ENCODE measurements at places on chromosomes 12 and 14.

DNA sequence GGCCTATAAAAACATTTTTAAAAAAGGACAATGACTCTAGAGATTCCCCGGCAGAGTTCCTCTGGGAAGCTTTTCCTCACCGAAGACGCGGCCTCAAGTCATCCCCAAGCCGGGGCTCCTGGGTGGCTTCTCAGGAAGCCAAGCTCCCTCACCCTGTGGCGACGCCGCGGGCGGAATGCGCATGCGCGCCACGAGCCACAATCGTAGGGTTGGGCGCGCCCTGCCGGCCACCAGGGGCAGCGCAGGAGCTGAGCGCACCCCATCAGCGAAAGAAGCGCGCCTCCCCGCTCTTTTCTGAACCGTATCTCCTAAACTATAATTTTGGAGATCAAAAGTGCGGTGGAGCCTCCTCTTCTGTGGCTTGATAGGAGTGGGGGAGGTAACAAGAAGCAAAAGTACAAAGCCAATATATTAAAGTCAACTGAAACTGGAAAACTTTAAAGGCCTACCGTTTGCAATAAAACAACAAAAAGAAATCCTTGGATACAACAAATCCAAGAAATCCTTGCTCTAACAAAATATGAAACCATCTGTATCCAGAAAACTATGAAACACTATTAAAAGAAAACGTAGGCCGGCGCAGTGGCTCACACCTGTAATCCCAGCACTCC, 17.4 kb upstream of the CHFR start:
- no peaks in the 10 kb centered on the region for H3K36me3 ChIP-seq
- DNase-seq = peak; percentile 48
- no peaks in the 10 kb centered on the region for H3K4me1 ChIP-seq

DNA sequence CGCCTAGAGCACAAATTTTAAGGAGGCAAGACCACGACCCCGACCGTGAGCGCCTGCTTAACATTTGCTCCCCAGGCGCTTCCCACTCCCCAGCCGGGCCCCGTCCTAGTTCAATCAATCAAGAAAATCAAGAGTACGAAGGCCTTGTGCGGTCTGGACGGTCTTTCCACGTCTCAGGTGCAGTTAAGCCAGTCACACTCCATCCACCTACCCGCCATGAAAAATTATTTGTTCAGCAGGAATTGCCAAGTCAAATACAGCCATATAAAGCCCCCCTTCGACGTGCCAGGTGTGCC, 603 bp upstream of the LRR1 start:
- H3K4me3 ChIP-seq = peak overlapping the region; percentile 97
- H3K27ac ChIP-seq = peak overlapping the region; percentile 100
- H3K4me1 ChIP-seq = peaks cover 17% of the 10 kb centered on the region
- no peak for DNase-seq
- H3K27me3 ChIP-seq = no peaks in the 10 kb centered on the region
- H3K36me3 ChIP-seq = no peaks in the 10 kb centered on the region

DNA sequence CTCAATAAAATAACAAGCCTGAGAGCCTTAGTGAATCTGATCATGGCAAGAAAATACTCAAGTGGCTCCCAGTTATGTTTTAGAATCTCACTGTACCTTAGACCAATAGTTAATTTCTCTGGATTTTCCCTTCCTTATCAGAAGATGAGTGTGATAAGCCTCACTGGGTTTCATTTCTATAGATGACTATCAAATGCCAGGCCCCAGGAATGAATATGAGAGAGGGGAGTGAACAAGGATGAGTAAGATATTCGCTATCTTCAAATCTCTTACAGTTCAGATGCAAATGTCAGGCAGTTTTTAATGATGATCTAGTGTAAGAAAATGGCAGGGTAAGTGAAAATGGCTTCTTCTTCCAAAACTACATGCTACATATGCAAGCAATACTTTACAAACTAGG, 26.1 kb upstream of the OR10P1 start:
- H3K27ac ChIP-seq = peak overlapping the region; percentile 35
- H3K4me3 ChIP-seq = no peak overlapping the region
- no peaks in the 10 kb centered on the region for H3K27me3 ChIP-seq

DNA sequence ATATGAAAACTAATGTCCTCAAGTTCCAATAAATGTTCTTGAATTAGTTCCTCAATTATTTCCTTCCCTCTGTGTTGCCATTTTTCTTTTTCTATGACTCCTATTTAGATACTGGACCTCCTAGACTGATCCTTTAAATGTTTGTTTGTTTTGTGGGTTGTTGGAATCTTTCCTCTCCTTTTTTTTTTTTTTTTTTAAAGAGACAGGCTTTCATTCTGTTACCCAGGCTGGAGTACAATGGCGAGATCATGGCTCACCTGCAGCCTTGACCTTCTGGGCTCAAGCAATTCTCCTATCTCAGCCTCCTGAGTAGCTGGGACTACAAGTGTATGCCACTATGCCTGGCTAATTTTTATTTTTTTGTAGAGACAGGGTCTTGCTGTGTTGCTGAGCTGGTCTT, 9.6 kb downstream of the PRKAG1 start:
- no peaks in the 10 kb centered on the region for H3K27me3 ChIP-seq
- H3K4me1 ChIP-seq = no peaks in the 10 kb centered on the region
- H3K4me3 ChIP-seq = no peak overlapping the region
- no peak for DNase-seq

DNA sequence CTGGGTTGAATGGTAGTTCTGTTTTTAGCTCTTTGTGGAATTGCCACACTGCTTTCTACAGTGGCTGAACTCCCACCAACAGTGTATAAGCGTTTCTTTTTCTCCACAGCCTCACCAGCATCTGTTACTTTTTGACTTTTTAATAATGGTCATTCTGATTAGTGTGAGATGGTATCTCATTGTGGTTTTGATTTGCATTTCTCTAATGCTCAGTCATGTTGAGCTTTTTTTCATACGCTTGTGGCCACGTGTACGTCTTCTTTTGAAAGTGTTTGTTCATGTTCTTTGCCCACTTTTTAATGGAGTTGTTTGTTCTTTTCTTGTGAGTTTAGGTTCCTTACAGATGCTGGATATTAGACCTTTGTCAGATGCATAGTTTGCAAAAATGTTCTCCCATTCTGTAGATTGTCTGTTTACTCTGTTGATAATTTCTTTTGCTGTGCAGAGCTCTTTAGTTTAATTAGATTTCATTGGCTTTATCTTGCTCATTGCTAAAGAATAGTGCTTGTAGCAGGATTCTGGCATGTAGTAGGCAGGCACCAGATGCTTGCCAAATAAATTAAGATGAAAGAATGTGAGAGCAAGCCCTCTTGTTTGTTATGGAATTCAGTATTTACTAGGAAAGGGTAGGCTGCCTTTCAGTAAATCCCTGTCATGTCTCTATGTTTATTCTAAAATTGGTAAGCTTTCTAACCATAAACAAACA, 86.8 kb downstream of the PDE3A start:
- H3K36me3 ChIP-seq = no peaks in the 10 kb centered on the region
- H3K4me3 ChIP-seq = no peak overlapping the region
- DNase-seq = no peak
- no peaks in the 10 kb centered on the region for H3K27me3 ChIP-seq
- H3K27ac ChIP-seq = no peak overlapping the region
- peaks cover 11% of the 10 kb centered on the region for H3K4me1 ChIP-seq

- no peak for DNase-seq
- no peaks in the 10 kb centered on the region for H3K36me3 ChIP-seq
- no peak overlapping the region for H3K27ac ChIP-seq
- H3K4me1 ChIP-seq = no peaks in the 10 kb centered on the region
Observed at GRCh38 chr12:16152885-16153673, 124.4 kb downstream of the SLC15A5 start.

DNA sequence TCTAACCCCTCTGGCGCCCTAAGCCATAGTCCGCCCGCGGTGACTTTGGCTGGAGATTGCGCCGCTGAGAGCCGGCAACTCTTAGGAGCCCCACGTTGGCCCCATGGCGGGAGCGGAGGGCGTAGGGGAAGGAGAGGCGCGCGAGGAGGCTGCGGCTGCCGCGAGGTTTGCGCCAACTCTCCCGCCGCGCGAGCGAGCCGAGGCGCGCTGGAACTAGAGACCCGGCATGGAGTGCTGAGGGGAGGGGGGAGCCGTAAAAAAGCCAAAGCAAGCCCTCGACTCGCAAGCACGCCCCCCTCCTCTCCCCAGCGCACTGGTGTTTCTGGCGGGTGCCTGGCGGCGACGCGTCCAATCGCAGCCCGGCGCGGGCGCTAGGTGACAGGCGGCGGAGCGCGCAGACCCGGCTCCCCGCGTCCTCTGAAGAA, at the start of gene SYT10:
Gene SYT10, minus strand, starts transcription at position 233 of the 425 bp plus-strand sequence. CDS start 297 bp downstream, outside the sequence.
- no peak within 1 kb of the TSS for H3K27ac ChIP-seq
- H3K4me1 ChIP-seq = peaks cover 4% of the 10 kb centered on the region
- DNase-seq = peak; percentile 39
- H3K4me3 ChIP-seq = peak within 1 kb of the TSS; percentile 97
- H3K36me3 ChIP-seq = no peaks in the 10 kb centered on the region

DNA sequence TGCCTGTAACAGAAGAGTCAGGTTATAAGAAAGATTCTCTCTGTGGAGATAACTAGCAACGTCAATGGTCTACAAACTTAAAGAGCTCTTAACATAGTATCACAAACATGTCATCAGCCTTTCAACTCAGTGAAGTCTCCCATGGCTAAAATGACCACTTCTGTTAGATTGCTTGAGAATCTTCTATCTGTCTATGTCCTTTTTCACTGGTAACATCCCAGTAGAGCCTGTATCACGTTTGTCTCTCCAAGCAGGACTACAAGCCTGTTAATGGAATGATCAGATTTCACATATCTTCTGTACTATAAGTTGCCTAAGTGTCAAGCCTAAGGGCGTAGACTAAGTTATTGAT, 50.7 kb downstream of the SLC2A13 start:
- DNase-seq = no peak
- H3K27me3 ChIP-seq = no peaks in the 10 kb centered on the region
- no peak overlapping the region for H3K4me3 ChIP-seq
- no peaks in the 10 kb centered on the region for H3K36me3 ChIP-seq
- H3K27ac ChIP-seq = peak overlapping the region; percentile 42

DNA sequence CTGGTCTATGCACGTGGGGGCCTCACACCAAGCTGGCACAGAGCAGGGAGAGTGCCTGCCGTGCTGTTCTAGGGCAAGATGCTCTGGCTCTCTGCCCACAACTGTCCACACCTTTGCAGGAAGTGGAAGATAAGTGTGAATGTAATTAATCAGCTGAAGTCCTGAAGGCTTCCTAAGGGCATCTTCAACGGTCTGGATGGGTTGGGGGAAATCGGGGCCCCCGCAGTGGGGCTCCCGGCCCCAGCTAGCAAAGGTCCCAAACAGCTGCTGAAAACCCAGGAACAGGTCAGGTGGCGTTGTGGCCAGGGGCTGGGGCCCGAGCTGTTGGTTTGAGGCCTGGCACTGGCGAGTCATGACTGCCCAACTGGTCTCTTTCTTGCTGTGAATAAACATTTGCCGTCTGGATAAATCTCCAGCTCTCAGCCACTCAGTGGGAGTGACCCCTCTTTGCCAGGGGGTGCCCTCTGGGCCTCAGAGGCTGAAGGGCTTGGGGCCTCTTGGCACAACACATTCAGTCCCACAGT, 6.7 kb upstream of the SLC25A29 start:
- H3K4me1 ChIP-seq = peaks cover 11% of the 10 kb centered on the region
- no peaks in the 10 kb centered on the region for H3K36me3 ChIP-seq
- no peak overlapping the region for H3K27ac ChIP-seq
- no peak overlapping the region for H3K4me3 ChIP-seq
- H3K27me3 ChIP-seq = no peaks in the 10 kb centered on the region

Data from hepatocyte (in vitro differentiated cells).